ENCODE measurements at places on chromosomes 2 and 18. TPM values are rescaled to one million over a fixed set of nuclear protein-coding genes. Genes with fewer than 3 reads are reported as not detected.

DNA sequence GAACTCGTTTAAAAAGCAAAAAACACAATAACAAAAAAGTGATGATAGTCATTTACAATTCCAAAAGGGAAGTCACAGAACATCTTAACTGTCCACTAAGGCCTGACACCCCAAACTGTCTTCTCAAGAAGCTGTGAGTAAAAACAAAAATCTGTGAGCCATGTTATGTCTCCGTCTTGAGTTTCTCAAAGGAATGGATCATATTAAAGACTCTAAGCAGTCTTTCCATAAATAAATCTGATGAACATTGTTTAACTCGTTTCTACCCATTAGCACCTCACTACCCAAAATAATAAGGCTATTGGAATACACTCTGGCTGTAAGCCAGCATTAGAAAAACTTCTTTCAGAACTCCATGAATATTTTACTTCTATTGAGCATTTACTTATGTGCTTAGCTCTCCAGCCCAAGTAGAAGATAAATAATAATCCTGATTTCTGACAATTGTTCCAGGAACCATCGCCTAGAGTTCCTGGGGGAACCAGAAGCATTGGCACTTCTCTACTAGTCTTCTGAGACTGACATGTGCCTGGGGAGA lies 396.0 kb downstream of the STK39 start:
- DNase-seq, result no peak

GRCh38 chr2:8590938-8591337 lies 90.9 kb upstream of the ID2 start:
- DNase-seq, result no peak

DNA sequence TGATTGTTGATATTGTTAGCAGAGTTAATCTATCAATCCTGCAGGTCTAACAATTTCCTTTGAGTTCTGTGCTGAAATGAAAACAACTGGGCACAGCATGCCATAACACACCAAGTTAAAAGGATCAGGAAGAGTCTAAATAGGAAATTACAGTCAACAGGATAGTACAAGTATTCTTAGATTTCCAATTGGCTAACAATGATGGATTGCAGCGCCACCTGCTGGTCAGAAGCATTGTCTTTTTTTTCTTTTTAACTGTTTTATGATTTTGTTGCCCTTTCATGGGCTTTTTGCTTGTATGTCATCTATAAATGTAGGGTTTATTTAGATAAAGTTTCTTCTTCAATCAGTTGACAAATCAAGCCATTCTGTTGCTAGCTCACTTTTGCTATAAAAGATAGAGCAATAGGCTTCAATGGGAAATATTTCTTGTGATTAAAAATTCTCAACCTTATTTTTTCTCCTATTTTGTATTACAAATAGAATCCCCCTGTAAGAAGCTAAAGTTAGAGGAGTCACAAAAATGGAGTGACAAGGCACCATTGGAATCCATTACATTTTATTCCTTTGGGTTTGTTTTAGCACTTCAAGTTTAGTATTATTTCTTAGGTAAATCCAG lies 40.8 kb upstream of the RPRM start:
- DNase-seq, result no peak

GRCh38 chr2:197893403-197894177 lies 89.2 kb downstream of the PLCL1 start:
- no peak for DNase-seq

The KATNAL2 gene
- total RNA-seq, result 4.8 TPM

The LCT gene
- total RNA-seq, result 0.77 TPM

The CRYGC gene
- total RNA-seq, result not detected

Data from mesenteric fat pad (tissue), 1 donor.